Left lung (tissue), 14 donors: ENCODE measurements at places on chromosomes 7 and 10.

DNA sequence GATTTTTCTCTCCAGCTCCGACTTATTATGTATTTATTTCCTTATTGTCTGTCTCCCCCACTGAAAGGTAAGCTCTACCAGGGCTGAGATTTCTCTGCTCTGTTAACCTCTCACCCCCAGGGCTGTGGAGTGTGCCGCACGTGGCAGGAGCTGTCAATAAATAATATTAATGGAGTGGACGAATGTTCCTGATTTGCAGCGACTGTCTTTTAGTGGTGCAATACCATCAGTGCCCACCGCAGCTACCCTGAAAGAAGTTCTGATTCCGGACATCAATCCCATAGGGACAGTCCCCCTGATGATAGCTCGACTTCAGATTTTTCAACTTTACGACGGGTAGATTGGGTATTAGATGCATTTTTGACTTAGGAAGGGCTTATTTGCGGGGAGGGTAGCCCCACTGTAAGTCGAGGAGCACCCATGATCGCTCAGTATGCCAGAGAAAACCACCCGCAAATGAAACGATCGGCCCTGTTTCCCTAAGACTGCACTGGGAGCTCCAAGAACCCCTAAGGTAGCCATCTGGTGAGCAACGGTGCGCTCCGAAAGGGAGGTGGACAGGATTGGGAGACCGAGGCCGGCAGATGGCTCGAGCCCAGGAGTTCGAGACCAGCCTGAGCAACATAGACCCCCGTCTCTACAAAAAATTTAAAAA, 986 bp upstream of the PPP2R2D start:
- DNase-seq = no peak

DNA sequence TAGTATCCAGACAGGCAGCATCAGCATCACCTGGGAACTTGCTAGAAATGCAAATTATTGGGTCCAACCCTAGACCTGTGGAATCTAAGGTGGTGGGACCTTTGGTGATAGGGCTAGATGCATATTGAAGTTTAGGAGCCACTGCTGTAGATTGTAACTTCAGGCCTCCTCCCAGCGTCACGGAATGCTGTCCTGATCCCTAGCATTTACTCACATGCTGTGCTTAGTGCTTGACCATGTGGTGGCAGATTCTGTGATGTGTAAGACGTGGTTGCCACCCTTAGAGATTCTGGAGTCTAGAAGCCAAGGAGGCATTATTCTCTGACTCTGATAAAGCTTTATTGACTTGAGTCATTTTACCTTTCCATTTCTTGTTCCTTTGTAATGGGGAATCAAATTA, 13.5 kb downstream of the AHR start:
- no peak for DNase-seq

GRCh38 chr7:115230882-115231571, 309.1 kb downstream of the MDFIC start:
- DNase-seq = no peak

DNA sequence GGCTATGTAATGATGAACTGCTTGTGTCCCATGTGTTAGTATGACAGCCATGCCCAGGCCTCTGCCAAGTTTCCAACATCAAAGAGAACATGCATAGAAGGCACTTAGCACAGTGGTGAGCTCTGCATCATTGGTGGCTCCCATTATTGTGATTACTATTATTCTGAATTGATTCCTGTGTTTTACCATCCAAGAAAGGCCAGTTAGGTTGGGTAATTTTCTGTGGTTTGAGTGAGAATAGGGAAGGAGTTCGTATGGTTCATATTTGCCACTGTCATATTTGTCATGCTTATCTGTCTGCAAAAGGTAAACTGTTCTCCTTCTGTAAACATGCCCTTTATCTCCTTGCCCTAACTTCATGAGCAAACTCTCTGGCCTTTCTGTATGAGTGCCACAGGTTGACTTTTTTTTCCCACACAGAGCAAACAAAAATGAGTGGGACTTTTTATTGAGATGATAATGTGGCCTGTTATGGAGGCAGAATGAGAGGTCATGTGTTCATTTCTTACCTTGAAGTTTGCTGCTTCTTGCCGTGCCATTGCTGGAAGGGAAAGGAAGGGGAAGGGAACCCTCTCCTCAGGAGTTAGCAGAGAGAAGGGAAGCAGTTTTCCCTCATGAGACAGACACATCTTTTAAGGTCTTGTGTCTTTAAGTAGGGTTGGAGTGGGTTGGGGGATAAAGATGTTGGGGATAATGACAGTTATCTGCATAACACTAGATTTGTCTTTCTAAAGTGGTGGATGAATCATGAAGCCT, 301.9 kb downstream of the LRMDA start:
- DNase-seq = no peak

GRCh38 chr10:124288486-124288885, 130.2 kb downstream of the OAT start:
- no peak for DNase-seq

GRCh38 chr10:14728346-14728745, 46.4 kb downstream of the FAM107B start:
- DNase-seq = no peak

- DNase-seq = no peak
Measured at GRCh38 chr10:48406204-48406603, 99.7 kb downstream of the MAPK8 start.

DNA sequence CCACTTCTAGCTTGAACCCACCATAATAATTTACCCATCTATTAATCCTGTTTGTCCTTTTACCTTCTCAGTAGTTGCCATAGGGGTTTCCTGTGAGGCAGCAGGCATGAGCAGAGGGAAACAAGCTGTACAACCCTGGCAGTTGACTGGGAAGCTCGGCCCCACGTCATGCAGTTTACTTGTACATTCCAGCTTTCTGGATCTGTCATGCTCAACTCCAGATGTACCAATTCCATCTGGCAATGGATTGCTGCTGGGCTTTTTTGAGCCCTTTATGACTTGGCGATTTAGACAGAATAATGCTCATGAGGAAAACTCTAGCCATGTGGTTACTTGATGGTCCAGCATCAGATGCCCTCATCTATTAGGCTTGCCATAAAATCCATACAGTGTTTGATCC, 112.5 kb downstream of the GNAI1 start:
- DNase-seq = no peak

DNA sequence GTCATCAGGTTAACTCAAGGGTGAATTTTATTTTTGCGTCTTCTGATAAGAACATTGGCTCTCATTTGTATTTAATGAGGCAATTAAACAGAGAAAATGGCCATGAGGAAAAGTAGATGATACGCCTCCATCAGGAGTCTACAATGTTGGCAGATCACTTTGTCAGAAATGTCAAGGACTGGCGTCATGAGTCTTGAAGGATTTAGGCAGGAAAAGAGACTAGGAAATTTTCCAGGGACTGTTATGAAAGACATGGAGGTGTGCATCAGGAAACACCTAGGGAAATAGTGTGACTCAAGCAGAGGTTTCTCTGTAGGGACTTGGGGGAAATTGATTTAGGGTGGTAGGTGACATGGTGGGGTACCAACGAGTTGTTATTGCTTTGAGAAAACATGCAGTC, 53.4 kb upstream of the SLC35B4 start:
- no peak for DNase-seq

- DNase-seq = no peak
Measured at GRCh38 chr10:13086056-13086455, 13.9 kb upstream of the OPTN start.

DNA sequence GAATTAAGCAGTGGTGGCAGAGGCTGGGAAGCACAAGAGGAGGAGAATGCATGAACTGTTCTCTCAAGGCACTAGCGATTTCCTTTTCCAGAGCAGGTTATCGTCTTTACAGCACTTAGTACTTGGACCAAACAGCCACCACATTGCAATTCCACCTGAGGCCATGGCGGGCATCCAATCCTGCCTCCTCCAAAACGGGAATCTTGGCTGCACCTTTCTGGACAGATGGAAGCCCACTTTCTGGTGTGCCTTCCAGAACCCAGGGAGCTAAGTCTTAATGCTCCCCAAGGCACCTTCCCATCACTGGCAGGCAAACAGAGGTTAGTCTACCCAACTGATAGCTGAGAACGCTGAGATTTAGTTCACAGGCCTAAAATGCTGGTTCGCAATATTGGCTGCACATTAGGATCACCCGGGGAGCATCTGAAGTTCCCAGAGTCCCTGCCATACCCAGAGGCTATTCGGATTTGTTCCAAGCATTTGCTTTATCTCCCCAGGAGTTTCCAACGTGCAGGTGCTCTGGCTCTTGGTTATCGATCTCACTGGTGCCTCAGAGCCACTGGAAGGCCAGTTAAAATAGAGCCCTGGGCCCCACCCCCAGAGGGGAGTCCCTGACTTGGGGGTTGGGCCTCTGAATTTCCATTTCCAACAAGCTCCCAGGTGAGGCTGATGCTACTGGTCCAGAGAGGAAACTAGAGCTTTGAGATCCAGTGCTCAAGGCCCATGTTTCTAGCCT, 62.2 kb downstream of the KCNMA1 start:
- no peak for DNase-seq

DNA sequence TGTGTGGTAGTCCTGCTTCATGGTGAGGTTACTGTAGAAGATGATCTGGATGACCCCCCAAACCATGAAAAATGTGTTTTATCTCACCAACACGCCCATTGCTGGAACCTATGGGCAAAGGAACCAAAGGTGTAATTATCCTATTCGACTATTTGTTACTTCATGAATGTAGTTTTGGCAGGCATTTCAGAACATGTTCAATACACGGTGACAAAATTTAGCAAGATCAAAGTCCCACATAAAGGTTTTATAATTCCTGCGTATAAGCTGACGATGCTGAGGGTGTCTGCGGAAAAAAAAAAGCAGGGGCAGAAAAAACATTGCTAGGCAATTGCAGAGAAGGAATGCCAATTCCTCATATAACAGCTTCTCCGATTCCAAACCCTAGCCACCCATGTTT, 13.3 kb downstream of the RAPGEF5 start:
- no peak for DNase-seq

- no peak for DNase-seq
Measured at GRCh38 chr7:80722616-80723195, 84.3 kb downstream of the CD36 start.

- DNase-seq = no peak
Measured at GRCh38 chr7:16594676-16595075, 50.9 kb downstream of the ANKMY2 start.

DNA sequence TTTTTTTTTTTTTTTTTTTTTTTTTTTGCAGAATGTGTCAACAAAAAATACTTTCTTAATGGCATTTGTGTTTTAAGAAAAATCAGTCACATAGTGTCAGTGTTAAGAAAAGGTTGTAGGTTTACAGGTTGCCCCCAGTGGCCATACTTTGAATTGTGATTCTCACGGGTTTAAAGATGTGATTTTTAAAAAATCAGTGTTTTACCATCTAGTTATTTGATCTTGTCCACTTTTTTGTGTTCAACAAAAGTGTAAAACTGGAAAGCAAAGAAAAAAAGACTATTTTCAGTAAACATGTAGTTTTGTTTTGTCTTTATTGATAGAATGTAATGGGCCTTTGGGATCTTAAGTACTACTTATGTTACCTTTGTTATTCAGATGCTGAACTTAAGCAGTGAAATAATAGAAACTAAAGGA, 25.7 kb downstream of the SUV39H2 start:
- DNase-seq = no peak

- no peak for DNase-seq
Measured at GRCh38 chr7:147308539-147308938, 1191.9 kb downstream of the CNTNAP2 start.

GRCh38 chr10:112247791-112248190, 35.4 kb upstream of the TECTB start:
- no peak for DNase-seq

GRCh38 chr7:41869997-41870396, 167.1 kb upstream of the INHBA start:
- no peak for DNase-seq

GRCh38 chr7:33627741-33628140, 277.6 kb upstream of the BMPER start:
- no peak for DNase-seq

- no peak for DNase-seq
Measured at GRCh38 chr10:92891885-92892690, 43.8 kb downstream of the EXOC6 start.

GRCh38 chr7:38658921-38659320, 27.7 kb upstream of the AMPH start:
- DNase-seq = no peak

GRCh38 chr7:106015381-106016218, 52.5 kb downstream of the CDHR3 start:
- DNase-seq = no peak

DNA sequence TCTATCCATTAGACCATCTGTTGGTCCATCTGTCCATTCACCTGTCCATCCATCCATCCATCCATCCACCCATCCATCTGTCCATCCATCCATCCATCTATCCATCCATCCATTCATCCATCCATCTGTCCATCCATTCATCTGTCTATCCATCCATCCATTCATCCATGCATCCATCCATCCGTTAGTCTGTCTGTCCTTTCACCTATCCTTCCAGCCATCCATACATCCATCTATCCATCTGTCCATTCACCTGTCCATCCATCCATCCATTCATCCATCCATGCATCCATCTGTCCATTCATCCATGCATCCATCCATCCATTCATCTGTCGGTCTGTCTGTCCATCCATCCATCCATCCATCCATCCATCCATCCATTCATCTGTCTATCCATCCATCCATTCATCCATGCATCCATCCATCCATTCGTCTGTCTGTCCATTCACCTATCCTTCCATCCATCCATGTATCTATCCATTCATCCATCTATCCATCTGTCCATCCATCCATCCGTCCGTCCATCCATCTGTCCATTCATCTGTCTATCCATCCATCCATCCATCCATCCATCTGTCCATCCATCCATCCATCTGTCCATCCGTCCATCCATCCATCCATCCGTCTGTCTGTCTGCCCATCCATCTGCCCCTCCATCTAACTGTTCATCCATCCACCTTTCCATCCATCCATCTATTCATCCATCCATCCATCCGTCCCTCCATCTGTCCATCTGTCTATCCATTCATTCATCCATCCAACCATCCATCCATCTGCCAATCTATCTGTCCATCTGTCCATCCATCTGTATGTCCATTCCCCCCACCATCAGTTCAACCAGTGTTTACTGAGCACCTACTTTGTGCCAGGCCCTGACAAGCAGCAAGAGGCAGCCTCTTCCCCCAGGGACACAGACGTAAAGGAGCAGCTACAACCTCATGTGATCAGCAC, 4.8 kb upstream of the LFNG start:
- no peak for DNase-seq

GRCh38 chr10:80207768-80208370, 2.5 kb upstream of the ANXA11 start:
- no peak for DNase-seq

- DNase-seq = no peak
Measured at GRCh38 chr10:3198900-3199299, 26.3 kb upstream of the PITRM1 start.

GRCh38 chr10:76916536-76916935, 721.1 kb downstream of the KCNMA1 start:
- DNase-seq = no peak

- no peak for DNase-seq
Measured at GRCh38 chr7:159084069-159084801, 60.4 kb downstream of the VIPR2 start.

GRCh38 chr10:88616250-88616977, 29.9 kb downstream of the LIPJ start:
- DNase-seq = peak; percentile 23

GRCh38 chr10:106147021-106147420, 1017.5 kb downstream of the SORCS1 start:
- no peak for DNase-seq
